Activated CD4-positive, alpha-beta T cell treated with anti-CD3 and anti-CD28 coated beads for 48 hours (primary cell): ENCODE measurements at places on chromosomes 5 and 9.

GRCh38 chr5:103503066-103503465, 59.5 kb downstream of the NUDT12 start:
- DNase-seq, result no peak

GRCh38 chr9:133598978-133599377, 10.2 kb downstream of the FAM163B start:
- no peak for DNase-seq

GRCh38 chr9:131837836-131838235, 98.0 kb upstream of the RAPGEF1 start:
- DNase-seq, result no peak

DNA sequence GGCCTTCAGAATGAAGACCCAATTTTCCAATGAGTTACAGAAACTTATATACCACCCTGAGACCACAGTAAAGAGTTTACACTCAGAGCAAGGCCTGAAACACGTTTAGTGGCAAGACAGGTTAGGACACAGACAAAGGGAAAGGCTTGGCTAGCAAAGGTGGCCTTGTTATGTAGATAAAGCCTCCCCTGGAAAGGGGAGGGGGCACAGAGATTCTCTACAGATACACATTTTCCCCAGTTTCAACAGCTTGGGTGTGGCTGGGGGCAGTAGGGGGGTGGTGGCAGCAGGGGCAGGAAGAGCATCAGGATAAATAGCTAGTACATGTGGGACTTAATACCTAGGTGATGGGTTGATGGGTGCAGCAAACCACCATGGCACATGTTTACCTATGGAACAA, 51.9 kb upstream of the PPP1R2B start:
- no peak for DNase-seq

- DNase-seq, result no peak
Observed at GRCh38 chr9:14690948-14691730, 2.1 kb downstream of the ZDHHC21 start.

DNA sequence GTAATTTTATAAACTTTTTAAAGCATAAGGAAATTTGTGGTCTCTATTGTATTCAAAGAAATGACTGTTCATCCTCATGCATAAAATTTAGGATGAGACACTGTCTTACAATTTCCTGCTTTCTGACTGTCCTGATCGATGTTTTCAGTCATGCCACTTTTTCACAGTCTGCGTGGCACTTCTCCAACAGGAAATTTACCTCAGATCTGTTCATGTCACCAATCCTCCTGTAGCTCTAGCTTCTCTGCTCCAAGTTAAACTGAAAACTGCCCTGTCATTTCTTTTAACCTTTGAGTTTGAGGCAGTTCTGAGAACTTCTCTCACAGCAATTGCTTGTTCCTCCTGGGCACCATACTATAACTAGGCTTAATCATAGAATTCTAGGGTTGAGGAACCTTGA, 455.1 kb downstream of the EFNA5 start:
- DNase-seq, result no peak

DNA sequence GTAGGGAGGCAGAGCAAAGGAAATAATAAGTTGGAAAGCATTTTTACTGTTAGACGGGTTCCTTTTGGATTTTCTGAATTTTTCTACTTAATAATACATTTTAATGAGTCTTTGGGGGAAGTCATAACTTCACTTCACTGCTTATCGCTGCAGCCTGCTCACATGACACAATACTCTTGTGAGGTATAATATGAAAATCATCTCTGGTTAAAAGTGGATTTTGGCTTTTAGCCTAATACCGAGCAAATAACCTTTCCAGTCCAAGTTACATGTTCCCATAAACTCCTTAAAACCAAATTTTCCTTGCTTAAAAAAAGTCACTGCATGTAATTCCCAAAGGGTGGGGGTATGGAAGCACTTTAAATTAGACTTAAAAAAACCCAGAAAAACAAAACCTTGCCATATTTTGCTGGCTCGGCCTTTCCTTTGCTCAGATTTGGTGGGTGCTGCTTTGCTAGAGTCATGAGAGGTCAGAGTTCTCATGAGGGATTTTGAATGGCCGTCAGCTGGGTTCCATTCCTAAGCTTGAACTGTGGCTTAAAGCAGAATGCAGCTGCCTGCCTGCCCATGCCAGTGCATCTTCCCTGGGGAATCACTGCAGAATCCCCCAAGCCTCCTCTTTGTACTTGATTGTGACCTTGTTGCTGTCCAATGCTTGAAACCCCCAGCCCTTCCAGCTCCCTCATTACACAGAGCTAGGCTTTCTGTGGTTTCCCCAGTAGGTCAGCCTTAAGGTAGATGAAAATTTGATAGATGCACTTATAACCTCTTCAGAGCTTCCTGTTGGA, 331.8 kb downstream of the KDM4C start:
- no peak for DNase-seq

DNA sequence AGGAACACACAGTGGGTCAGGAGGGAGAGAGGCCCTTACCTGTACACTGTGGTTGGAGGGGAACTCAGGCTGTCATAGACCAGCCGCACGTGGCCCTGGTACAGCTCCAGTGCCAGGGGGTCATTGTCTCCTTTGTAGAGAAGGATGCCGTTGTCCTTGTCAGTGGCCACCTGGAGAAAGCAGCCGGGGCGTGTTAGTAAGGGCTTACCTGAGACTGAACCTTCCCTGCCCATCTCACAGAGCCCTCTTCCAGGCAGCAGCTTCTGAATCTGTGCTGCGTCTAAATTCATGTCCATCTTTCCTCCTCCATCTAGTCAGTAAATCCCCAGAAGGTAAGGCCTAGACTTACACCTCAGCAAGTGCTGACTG, 104.7 kb upstream of the PANK3 start:
- no peak for DNase-seq

- DNase-seq, result no peak
Observed at GRCh38 chr9:84481636-84482218, 141.2 kb upstream of the SLC28A3 start.

- no peak for DNase-seq
Observed at GRCh38 chr5:127353327-127353726, 62.7 kb downstream of the MEGF10 start.

DNA sequence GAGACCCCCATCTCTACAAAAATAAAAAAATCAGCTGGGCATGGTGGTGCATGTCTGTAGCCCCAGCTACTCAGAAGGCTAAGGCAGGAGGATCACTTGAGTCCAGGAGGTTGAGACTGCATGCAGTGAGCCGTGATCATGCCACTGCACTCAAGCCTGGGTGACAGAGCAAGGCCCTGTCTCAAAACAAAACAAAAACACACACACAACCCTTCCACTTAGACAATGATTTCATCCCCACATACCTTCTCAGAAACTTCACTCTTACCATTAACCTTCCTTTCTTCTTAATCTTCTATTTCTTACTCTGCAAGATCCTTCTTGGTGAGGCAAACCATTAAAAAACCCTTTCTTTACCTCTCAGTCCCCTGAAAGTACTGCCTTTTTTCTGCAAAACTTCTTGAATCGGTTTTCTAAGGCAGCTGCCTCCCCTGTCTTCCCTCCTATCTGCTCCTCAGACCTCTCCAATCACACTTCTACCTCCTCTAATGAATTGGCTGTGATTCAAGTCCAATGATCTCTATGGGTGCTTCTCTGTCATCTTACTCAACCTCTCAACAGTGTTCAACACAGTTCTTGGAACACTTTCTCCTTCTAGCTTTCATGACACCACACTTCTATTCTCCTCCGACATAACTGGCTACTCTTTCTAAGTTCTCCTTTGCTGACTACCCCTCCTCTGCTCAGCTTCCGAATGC, 47.3 kb downstream of the PFDN1 start:
- no peak for DNase-seq

DNA sequence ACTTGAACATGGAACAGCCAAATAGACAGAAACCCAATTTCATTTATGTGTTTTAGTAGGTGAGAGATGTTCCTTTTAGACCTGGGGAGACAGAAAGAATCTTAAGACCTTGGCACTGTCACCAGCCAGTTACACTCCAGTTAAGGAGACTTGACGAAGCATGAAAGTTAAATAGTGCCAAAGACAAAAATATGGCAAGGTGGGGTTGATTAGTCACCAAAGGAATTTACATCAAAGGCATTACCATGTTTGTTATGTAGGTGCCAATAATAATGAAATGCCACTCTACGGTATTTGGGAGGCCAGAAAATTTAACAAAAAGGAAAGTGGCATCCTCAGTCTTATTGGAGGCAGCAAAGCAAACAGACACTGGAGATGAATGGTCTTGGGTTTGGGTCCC, 9.2 kb upstream of the IL12B start:
- DNase-seq, result no peak

GRCh38 chr5:28499766-28500290, 1461.4 kb upstream of the CDH9 start:
- DNase-seq, result no peak

DNA sequence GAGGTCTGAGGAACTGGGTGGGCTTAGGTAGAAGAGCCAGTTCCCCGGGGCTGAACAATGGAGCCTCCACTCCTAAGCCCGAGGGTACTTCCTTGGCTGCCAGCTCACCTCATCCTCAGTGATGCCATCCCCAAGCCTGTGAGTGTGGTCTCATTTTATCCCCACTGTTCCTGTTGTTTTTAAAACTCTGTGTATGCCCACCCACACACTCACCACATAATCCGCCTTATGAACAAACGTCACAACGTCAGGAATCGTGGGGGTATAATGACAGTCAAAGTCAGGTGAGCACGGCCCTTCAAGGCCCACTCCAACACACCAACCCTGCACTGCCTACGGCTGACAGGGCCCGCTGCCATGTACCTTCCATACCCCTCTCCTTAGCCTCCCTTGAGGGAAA, 61.1 kb downstream of the PTCH1 start:
- DNase-seq, result no peak

- no peak for DNase-seq
Observed at GRCh38 chr5:31433229-31433628, 98.7 kb downstream of the DROSHA start.

DNA sequence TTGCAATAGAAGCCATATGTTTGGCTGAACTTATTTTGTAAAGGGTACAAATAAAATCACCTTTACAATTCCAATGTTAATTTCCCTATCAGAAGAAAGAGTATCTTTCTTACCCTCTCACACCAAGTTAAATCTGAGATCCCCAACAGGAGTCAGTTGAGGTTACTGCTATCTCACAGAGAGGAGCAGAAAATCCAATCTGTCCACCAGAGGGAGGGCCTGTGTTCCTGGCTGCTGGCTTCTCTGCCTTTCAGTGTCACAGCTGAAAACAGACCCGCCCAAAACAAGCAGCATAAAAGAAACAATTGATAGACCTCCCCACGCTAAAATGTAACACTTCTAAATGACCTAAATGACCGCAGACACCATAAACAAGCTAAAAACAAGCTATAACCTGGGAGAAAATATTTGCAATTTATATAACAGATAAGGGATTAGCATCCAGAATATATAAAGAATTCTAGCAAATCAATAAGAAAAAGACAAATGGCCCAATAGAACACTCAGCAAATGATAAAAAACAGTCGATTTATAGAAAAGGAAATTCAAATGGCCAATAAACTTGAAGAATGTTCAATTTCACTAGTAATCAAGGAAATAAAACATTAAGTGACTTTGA, 24.5 kb upstream of the MVB12B start:
- peak; percentile 56 for DNase-seq

DNA sequence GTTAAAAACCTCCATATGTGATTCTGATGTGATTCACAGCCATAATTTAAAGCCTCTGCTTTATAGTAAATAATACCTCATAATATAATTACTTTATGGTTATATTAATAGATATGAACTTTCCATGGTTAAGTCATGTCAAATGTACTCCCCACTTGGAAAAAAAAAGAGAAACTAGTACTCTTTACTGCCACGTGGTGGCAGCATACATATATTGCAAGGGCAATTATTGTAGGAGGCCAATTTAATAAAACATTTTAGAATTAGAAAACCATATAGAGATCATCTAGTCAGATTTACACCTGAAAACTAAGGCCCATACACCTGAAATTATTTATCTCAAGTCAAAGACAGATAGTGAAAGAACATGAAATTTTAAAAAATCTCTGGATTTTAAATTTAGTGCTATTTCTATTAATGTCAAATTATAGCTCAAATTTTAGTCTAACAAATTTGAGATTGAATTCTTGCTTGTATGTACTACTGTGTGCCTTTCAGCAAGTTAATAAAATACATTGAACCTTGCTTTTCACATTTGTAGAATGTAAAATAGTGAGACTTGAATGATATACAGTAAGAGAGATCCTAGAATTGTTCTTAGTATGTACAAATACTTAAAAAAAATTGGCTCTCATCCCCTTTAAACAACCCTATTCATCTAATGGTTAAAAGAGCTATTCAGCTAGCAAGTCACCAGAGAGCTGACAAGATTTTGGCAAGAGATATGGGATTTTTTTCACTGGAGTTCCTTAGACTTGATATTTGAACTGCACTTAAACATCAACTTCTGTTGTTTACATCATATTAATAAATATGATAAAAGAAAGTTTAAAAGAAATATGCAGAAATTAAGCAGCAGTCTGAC, 603.8 kb downstream of the TLE4 start:
- peak; percentile 13 for DNase-seq

- no peak for DNase-seq
Observed at GRCh38 chr9:121706149-121706750, 54.8 kb downstream of the DAB2IP start.

DNA sequence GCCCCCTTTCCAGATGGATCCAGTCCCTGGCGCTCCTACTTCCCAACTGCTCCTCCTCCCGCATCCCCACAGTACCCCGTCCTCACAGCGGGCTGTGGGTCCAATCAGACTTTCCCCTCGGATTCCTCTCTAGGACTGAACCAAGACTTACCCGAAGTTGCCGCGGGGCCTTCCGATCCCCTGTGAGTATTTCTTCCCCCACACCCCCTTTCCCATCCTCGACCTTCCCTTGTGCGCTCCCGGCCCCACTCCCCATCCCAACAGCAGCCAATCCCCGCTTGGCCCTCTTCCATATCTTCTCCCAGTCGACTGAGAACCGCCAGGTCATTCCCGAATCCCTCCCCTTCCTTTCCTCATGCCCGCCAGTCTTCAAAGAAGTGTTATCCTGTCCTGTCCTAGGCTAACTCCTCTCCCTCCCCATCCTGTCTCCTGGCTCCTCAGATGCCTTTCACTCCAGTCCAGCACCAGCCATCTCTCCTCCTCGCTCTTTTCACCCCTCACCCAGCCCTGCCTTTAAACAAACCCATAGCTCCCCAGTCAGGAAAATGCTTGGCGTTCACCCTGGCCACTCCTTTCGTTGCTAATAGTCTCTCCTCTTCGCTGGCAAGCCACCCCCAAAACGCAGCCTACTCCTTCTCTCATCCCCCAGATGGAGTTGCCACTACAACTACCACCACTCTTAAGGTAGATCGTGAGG, 646 bp downstream of the SWI5 start:
- DNase-seq, result peak; percentile 28

DNA sequence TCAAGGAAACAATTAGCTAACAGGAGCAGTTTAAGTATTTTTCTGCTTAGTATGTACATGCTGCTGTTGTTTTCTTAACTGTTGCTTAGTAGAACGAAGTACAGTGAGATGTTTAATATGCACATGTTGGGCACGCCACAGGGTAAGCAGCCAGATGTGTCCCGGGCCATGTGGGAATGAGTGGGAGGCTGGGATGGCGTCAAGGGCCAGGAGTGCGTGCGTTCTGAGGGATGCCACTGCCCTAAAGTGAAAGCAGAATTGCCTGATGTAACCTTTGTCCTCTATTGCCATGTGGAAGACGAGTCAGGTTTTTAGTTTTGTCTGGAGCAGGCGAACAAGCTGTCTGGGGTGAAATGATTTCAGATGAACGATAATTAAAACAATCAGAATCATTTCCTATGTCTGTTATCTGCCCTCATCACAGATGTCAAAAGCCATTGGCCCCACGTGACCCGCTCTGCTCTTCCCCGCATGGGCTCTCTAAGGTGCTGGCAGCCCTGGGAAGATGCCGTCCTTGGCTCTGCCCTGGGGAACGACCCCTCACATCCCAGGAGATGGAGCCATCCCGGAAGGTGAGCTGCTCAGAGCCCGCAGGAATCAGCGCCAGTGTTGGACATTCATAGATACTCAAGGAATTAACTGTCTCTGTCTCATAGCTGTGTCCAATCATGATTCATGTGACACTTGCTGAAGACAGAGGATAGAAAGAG, 356.6 kb upstream of the IRX4 start:
- DNase-seq, result no peak
